ENCODE measurements at places on chromosomes 12 and 14.

GRCh38 chr12:52277486-52278245 is 3.2 kb downstream of the KRT86 start:
- DNase-seq = no peak

GRCh38 chr12:29147731-29148595 is 1.1 kb upstream of the FAR2 start:
- DNase-seq = peak; percentile 59

DNA sequence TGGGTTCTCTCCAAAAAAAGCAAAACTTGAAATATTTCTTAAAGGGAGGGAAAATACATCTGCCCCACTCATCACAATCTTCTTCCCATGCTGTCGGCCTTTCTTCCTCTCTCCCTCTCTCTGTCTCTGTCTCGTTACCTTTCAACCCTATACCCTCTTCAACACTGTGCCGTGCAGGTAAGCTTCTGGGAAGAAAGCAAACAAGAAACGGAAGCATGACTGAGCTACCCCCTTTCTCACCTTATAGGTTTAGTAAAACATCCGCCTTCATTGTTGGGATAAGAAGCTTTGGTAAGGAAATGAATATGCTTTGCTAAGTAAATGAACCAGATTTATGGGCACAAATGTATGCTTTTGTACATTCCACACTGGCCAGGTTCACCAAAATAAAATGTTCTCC is 63.0 kb downstream of the TMEM30B start:
- DNase-seq = no peak

DNA sequence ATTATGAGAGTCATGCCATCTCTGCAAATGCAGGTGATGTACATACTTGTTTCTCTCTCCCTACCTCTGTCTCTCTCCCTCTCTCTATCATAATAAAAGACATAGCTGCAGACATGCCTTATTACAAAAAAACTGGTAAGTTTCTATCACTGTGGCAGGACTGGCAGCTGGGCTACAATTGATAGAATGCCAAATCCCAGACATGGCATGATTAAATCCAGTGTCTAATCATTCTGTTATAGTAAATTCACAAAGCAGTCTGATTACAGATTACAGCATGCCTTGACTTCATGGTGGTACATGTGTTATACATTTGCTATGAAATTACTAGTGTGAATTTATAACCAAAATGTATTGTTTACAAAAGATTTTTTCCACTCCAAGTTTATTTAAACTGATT is 854.7 kb downstream of the TMTC2 start:
- DNase-seq = no peak

- DNase-seq = no peak
Measured at GRCh38 chr14:20798932-20799331, 3.7 kb downstream of the RNASE1 start.

GRCh38 chr12:127957001-127957660 is 309.8 kb upstream of the TMEM132C start:
- no peak for DNase-seq

DNA sequence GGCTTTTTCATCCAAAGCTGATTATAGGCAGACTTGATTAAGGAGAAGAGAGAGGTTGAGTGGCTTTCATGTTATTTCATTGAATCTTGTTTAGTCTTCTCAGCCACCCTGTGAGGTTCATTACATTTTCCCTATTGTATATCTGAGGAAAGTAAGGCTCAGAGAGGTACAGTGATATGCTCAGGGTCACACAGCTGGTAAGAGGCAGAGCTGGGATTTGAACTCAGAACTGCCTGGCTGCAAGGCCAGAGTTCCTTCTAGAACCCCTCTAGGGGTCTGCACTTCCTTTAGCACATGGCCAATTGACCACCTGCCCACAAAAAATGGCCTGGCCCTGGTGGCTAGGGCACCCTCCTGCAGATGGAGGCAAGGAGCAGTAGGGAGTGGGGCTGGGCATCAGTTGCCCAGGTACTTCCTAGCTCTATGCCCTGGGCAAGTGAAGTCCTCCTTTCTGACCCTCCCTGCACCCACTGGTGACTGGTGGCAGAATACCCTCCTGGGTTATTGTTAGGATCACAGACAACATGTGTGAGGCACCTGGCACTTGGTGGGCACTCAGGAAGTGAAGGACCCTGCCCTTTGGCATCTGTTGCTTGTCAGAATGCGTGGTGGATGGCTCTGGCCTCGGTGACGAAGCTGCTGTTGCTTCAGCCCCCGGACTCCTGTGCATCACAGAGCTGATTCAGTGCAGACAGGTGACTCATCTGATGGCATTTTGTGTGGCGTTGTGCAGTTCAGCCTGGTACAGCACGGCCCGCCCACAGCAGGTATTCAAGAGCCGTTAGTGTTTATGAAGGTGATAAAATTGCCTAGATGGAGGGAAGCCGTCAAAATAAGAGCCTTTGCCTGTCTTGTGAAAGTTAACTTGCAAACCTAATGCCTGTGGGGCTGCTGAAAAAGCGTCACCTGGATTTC is 115.8 kb downstream of the SLC25A47 start:
- DNase-seq = no peak

- no peak for DNase-seq
Measured at GRCh38 chr12:2586156-2587038, 208.4 kb upstream of the FKBP4 start.

DNA sequence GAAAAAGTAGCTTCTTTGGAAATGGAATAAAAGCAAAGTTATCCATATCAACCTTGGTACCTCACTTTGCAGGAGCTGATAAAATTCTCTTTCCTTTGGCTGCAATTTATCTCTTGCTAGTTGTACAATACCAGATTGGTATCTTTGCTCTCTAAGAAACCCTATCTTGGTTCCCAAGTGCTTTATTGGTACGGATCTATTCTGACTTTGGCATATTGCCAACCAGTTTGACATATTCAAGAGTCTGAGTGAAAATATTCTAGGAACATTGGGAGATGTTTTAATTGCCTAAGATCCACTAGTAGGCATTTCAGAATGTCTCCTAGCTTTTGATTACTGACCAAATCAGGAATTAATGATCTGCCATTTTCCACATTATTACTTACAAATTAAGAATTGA is 167.2 kb upstream of the ATP2B1 start:
- DNase-seq = no peak

GRCh38 chr14:69891422-69891821 is 12.2 kb downstream of the SMOC1 start:
- DNase-seq = no peak

GRCh38 chr14:89366864-89367778 is 49.9 kb downstream of the FOXN3 start:
- DNase-seq = no peak

DNA sequence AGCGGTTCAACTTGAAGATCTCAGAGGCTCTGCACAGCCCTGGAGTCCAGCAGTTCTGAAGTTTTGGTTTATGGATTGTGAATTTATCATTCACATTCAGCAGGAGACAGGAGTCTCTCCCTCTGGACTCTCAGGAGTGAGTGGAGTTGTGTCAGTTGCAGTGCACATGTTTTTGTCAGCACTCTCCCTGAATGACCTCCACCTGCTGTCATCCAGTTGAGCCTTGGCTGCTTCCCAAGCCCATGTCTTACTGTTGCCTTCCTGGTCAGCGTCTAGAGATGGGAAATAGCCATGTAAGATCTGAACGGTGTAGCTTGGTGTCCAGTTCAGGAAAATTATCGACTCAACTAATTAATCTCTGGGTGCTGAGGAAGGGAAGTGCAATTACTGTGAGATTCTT is 133.2 kb downstream of the PRKCH start:
- peak; percentile 65 for DNase-seq

DNA sequence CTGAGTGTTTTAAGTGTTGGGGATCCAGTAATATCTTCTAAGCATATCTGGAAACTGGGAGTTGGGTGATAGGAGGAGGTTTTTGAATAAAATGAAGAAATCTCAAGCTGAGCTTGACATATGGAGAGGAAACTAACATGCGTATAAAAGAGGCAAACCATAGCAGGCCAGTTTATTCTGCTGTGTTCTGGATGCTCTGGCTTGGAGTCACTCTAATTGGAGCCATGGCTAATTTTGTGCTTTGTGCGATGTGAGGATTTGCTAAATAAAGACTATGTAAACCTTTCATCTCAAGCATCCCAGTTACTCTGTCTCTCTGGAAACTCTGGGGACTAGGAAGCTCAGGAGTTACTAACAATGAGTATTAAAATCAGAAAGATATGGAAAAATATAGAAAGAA is 66.5 kb downstream of the ATF7IP start:
- DNase-seq = no peak

DNA sequence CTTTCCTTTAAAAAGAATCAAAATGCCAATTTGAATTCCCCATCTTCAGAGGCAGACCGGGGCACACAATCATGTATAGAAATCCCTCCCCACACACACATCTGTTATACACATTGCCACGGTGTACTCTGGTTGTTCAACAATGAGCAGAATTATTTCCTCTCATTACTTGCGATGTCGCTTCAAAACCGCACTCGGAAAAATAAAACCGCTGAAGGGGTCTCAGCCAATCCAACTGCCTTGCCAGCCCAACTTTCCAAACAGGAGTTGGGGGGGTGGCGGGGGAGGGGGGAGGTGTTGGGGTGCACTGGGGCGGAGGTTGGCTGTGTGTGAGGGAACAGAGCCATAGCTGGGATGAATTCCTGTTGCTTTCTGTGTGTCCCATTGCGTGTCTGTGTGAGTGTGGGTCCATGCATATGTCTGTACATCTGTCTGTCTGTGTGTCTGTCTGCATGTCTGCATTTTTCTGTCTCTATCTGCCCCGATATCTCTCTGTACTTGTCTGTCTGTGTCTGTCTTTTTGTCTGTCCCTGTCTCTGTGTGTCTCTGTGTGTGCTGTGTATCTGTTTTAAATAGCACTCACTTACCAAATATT is 163.6 kb upstream of the TBX3 start:
- no peak for DNase-seq

GRCh38 chr12:4271717-4272423 is 1.7 kb upstream of the CCND2 start:
- DNase-seq = peak; percentile 84

DNA sequence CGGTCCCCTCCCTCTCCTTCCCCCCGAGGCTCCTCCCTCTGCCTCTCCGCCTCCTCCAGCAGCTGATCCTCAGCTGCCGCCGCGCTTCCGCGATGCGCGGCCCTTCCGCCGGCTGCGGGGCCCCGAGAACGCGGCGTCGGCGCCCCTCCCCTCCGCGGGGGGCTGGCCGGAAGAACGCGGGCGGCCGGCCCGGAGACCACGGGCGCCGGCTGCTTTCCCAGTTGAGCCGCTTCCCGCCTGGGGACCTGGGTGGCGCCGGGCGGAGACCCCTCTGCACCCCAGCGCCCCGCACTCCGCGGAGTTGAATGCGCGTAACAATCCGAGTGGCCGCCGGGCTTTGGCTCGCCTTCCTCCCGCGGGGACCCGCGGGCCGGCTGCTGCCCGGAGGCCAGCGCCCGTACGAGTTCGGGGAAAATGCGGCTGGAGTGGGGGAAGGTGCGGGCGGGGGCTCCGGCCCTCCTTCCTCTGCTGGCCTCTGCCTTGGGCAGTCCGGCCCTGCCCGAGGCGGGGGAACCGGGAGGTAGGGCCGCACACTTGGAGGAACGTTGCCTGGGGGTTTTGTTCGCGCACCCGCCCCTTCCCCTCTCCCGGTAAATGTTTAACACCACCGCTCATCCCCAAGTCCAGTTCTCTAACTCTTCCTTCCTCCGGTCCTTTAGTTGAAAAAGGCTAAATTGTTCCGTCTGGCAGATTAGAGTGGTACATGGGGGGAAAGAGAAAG is 393 bp upstream of the DCAF5 start:
- DNase-seq = no peak

GRCh38 chr12:77685901-77686300 is 144.8 kb upstream of the NAV3 start:
- DNase-seq = no peak

DNA sequence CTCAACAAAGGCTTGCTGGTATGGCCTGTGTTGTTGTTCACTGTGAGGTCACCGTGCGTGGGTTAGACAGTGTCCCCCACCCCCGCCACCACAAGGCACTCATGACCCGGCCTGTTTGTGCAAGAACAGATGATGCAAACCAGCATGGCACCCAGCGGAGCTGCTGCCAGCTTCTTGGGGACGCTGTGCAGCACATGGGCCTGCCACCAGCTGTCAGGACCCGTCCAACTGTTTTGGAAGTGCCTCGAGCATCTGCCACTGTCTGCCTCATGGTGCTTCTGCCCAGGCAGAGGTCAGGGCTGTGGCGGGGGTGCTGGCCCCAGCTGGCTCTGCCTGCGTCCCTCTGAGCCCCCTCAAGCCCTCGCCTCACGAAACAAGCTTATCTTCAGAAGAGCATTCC is 1.5 kb downstream of the ASB2 start:
- DNase-seq = peak; percentile 66

GRCh38 chr12:109463756-109464155 is 13.3 kb downstream of the KCTD10 start:
- no peak for DNase-seq

GRCh38 chr14:79967453-79967852 is 243.9 kb downstream of the DIO2 start:
- no peak for DNase-seq

DNA sequence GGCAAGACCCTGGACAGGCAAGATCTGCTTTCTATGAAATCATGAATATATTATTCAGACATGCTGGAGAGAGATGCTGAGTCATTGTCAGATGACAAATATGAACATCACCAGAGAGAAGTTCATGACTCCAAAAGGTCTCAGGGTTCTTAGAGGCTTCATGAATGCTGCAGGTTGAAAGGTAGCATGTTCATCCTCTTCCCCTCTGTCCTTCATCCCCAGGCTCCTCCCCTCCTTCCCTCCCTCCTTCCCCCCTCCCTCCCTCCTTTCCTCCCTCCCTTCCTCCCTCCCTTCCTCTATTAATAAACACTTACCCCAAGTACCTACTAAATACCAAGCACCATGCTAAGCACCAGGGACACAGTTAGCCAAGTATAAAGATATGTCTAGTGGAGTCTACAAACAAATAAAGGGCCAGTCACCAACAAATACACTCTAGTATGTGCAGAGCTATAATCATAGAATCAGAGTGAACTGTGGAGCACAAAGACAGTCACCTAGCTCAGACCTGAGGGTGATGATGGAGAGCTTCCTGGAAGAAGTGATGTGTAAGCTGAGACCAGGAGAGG is 46.2 kb downstream of the RPH3A start:
- no peak for DNase-seq

DNA sequence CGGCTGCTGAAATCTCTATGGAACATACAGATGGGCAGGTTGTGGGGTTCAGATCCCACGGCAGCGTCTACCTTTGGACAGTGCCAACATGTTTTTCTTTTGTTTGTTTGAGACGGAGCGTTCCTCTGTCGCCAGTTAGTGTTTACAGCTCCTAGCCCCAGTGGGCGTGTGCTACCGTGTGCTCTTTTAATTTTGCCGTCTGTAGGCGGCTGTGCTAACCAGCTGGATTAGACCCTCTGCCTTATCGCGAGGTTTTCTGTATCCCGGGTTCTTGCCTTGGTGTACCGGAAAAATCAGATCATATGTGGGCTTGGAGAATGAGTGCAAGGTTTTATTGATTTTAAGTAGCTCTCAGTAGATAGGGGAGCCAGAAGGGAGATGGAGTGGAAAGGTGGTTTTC is 9.8 kb upstream of the GALNT6 start:
- DNase-seq = no peak
